GM12865 (cell line): ENCODE measurements at places on chromosomes 2 and 18.

DNA sequence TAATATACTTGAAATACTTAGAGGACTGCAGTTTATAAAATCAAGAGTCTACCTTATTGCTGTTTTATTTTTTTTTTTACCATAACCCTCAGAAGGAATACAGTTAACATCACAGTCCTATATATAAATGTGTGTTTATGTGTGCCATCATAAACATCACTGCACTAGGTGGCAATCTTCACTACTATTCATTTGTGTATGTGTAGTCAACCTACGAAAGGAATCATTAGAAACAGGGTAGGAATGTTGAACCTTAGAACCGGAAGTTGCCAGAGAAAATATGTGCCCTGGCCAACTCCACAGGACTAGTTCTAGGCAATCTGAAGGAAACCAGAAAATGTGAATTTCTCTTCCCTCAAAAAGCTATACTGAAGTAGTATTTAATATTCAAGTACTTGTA is 3.4 kb downstream of the GEN1 start:
- DNase-seq = no peak

DNA sequence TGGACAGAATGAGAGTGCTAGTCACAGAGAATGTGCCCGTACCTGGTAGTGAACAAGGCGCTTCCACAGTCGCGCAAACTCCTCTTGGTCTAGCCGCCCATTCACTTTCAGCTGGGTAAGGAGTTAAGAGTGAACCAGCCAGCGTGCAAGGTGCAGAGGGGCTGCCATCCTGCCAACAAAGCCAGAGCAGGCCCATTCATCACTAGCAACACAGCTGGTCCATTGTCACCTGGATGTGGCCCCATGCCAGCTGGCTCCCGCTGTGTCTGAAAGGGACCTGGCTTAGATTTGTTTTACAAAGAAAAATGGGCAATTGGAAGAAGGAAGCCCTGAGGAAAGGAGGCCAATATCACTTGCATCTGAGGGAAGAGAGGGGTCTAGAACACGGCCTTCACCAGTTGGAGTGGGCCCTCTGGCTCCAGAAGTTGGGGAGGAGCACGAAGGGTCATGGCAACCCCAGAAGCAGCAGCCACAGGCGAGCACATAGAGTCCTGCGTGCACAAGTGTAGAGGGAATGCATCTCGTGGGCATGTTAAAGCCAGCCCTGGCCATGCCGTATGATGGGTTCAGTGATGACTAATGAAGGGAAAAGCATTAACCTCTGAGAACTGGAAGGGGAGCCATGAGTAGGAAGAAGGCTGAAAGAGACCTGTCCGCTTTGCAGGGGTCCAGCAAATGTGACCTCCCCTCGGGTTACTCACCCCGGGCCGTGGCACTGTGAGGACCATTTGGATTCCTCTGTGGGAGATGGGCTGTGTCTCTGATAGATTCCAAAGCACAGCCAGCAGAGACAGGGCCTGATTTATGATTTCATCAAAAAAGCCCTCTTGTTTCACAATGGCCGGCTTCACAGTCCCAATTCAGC is 70.6 kb downstream of the CAPN13 start:
- DNase-seq = no peak

- no peak for DNase-seq
Observed at GRCh38 chr2:155703917-155704316, 628.6 kb downstream of the NR4A2 start.

- no peak for DNase-seq
Observed at GRCh38 chr18:65567372-65567771, 183.4 kb upstream of the CDH7 start.

- no peak for DNase-seq
Observed at GRCh38 chr2:222025881-222026271, 272.9 kb downstream of the PAX3 start.

DNA sequence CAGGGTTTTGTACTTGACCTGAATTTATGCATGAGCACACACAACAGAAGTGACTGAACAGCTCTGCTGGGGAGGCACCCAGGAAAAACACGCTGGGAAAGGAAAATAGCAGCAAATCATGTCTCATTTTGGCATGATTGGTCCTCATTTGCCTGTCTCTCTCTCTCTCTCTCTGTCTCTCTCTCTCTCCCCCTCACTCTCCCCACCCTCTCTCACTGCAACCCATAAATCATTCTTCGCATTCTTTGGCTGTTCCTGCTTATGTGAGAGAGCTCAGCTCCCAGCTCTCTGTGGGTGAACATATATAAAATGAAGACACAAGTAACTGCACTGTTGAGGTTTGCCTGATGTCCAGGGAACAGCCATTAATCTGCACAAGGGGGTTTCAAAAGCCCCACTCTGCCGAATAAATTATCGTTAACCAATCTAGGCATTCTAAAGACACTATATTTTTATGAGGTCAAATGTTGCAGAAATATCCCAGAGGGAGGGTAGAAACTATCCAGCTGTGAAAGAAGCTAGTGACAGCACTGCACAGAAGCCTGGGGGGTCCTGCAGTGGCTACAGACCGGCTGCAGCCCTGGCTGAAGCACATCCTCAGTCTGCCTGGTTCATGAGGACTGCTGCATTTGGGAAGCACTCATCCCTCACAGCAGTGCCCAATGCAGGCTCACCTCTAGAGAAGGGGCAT is 260.3 kb downstream of the AFF3 start:
- DNase-seq = no peak

DNA sequence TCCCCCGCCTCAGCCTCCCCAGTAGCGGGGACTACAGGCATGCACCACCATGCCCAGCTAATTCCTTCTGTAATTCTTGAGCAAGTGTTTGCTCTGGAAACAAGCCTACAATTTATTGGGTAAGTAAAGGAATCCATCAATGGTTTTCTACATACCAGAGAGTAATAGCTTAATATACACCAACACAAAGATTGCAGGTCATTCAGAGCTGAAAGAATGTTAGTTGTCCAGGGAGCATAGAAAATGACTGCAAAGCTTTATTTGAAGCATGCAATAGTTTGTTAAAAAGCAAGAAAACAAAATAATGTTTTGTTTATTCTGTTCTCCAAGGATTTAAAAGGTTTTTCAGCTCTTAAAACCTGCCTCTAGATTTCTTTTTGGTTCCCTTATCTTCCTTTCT is 5.6 kb downstream of the IDH1 start:
- DNase-seq = no peak

GRCh38 chr2:240650254-240650965 is 25.1 kb downstream of the GPR35 start:
- DNase-seq = no peak

- no peak for DNase-seq
Observed at GRCh38 chr2:175207741-175208438, 26.4 kb upstream of the ATP5MC3 start.

GRCh38 chr2:121030523-121030922 is 254.5 kb downstream of the TFCP2L1 start:
- no peak for DNase-seq

DNA sequence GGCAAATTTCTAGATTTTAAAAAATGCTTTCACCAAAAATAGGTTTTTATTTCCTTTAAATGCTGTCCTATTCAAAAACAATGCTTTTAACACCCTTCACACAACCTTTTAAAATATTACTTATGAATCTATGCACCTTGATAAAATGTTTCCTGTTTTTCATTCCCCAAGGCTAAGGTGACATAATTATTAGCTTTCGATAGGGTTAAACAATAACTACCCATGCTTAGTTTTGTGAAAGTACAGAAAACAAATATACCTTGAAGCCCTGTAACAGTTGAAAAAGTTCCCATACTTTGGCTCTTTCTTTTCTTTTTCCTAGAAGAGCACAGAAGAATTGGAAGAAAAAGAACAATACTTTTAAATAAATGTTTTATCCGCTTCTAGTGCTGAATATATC is 54.9 kb upstream of the ITPRID2 start:
- no peak for DNase-seq

DNA sequence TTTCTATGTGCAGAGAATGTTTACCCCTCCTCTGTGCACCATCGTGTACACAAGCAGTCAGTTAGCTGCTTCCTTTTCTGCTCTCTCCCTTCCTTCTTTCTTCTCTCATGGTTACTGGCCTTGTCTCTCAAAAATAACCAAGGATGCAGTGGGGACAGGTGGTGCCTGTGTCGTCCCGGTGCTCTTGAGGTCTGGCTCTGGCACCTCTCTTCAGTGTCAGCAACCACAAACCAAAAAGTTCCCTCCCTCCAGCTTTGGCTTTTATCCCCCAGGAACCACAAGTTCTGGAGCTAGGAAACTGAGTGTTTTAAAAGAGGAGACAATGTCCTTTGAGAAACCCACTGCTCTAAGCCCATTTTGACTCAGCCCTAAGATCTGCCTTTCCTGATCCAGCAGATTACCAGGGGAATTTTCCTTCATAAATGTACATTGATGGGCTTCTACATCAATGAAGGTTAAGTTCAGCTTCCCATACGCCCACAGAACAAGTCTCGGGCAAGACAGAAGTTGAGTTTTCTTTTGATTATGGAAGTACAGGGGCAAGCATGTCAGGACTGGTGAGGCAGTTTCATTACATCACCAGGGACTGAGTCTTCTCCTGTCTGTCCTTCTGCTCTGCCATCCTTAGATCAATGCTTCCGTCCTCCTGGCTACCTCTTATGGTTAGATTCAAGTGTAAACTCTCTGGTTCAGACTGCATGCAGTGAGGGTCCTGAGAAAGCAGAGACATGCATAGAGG is 232.2 kb downstream of the SETBP1 start:
- DNase-seq = no peak

DNA sequence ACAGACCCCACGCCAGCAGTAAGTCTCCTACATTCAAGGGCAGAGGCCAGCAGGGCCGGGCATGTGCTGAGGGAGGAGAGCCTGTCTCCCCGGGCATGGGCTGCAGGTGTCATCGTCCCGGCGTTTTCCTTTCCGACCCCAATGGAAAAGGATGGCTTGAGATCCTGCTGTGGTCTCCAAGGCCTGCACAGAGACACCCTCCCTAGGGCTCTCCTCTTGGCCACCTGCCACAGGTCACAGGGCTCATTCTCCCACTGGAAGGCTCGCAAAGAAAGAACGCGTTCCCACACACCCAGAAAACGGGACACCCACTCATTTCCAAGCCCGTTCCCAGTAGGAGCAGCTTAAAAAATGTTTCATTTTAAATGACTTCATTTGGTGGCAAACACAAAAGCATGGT is 41.0 kb downstream of the DIPK1C start:
- DNase-seq = no peak

DNA sequence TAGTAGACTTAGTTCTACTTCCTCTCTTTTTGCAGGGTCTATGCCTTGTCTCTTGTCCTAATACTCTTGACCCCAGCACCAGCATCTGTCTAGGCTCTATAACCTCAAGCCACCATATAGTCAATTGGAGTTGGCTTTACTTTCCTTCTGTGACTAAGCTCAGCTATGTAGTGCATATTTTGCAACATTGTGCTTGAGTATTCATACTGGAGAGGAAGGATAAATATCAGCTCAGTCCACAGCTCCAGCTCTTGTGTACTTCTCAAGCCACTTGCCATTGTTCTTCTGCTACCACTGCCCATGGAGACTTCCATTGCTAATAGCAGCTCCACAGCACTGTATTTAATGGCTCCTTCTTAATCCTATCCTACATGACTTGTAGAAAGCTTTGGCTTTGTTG is 35.5 kb upstream of the CD28 start:
- DNase-seq = no peak

DNA sequence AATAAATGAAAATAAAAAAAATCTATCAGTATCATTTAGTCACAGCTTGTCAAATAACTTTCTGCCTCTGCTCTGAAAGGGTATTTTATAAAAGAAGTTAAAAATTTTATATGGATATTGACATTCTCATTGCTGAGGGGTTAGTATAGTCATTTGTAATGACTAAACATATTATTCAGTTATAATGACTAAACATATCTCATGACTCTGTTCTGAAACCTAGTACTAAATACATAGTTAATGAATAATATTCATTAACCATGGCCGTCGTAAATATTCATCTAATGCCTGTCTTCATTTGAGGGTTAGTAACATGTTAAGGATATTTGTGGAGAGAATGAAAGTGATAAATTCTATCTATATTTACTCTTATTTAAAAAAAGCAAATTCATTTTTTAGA is 69.1 kb upstream of the MAP4K3 start:
- DNase-seq = no peak

- DNase-seq = no peak
Observed at GRCh38 chr18:25352629-25353005, 651 bp upstream of the ZNF521 start.

GRCh38 chr2:65279756-65280155 is 52.1 kb downstream of the ACTR2 start:
- no peak for DNase-seq

- no peak for DNase-seq
Observed at GRCh38 chr2:5409898-5410381, 282.2 kb upstream of the SOX11 start.

DNA sequence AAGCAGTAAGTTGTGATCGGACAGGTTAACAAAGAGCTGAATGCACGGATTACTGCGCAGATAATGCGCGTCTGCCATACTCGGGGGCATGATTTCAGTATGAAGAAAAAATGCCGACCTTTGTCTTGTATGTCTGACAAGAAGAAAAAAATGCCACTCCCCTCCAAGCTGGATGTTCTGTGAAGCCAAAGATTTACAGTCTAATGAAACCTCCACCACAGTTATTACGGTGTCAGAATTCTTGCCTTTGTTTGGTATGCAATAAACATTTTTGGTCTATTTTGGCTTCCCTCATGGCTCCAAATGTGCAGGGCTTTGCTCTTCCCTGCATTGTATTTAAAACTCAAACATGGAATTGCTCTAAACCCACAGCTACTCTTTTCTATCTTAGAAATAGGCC is 72.2 kb upstream of the THUMPD2 start:
- DNase-seq = no peak

GRCh38 chr2:59232394-59233165 is 991.5 kb upstream of the FANCL start:
- peak; percentile 4 for DNase-seq

- DNase-seq = no peak
Observed at GRCh38 chr2:11710632-11711353, 35.6 kb upstream of the LPIN1 start.

DNA sequence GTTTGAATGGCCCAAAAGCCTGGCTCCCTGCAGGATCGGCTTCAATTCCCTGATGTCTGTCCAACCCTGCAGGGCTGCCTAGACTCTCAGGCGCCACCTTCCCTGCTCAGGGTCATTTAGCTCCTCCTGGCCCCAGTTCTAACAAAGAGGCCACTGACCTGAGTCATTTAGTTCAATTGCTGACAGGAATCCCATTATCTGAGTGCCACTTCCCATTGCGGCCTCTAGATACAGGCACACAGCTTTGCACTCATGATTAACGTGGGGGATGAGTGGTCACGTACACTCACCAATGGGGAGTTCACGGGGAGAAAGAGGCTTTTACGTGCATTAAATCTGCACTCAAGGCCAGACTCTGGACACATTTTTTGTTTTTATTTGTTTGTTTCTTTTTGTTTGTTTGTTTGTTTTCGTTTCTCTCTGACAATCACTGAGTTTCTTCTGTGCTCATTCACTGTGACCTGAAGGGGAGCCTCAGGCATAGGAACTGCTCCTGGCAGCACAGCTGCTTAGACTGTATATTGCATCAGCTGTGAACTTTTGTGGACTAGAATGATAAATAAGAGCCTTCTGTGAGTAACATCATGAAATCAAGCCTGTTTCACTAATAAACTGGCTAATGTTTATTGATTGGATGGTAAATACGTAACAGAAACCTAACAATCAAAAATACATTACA is 118.9 kb upstream of the CTNNA2 start:
- no peak for DNase-seq

GRCh38 chr2:220125551-220125950 is 498.1 kb downstream of the SLC4A3 start:
- DNase-seq = no peak

- DNase-seq = no peak
Observed at GRCh38 chr2:159371506-159371905, 85.0 kb upstream of the WDSUB1 start.
